ENCODE measurements at places on chromosomes 16 and 17.

DNA sequence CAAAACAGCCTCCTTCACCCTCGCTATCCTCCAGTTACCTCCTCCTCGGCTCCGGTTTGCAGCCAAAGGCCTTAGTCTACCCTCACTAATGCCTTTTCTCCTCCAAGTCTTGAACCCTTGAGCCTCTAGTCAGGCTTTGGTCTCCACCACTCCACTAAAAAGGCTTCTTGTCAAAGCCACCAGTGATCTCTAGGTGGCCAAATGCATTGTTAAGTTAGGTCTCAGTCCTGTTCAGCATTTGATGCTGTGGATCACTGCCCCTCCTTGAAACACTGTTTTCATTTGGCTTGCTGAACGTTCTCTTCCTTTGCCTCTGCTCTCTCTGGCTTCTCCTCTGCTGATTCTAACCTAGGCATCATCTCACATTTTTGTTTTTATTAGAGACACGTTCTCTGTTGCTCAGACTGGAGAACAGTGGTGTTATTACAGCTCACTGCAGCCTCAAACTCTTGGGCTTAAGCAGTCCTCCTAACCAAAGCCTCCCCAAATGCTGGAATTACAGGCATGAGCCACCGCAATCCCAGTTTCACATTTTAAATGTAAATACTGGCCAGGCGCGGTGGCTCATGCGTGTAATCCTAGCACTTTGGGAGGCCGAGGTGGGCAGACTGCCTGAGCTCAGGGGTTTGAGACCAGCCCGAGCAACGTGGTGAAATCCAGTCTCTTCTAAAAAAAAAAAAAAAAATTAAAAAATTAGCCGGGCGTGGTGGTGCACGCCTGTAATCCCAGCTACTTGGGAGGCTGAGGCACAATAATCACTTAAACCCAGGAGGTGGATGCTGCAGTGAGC, 1.1 kb downstream of the SGF29 start:
- no peak for DNase-seq

GRCh38 chr17:27453471-27453870, 2.8 kb upstream of the KSR1 start:
- no peak for DNase-seq

DNA sequence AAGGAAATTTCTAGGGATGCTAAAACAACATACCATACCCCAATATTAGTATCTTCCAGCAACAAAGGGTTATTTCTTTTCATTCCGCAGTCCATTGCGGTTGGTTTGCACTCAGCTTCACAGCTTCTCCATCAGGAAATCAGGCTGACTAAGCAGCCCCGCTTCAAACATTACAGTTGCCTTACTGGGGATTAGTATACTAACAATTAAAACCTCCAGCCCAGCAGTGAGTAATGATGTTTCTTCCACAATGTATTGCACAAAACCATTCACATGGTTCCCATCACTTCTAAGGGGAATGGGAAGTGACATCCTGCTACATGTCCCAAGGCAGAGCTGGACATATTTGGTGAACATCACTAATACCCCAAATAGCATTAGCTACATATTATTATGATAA, 1384.9 kb downstream of the CDH8 start:
- DNase-seq = no peak

DNA sequence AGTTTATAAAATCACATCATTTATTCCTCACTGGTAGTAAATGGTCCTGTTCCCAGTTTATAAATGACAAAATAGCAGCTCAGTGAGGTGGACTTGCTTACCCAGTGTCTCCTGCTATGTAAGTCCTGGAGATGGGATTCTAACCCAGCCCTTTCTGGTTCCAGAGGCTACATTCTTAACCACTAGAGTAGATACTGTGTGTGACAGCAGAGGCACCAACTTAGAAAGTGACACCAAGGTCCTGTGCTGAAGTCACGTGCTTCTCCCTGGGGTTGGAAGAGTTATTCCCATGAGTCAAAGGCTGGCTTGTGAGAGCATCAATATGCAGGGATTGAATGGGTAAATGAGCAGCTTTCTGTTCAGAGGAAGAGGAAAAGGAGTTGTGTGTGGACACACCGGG, 167.3 kb upstream of the IRX3 start:
- no peak for DNase-seq

DNA sequence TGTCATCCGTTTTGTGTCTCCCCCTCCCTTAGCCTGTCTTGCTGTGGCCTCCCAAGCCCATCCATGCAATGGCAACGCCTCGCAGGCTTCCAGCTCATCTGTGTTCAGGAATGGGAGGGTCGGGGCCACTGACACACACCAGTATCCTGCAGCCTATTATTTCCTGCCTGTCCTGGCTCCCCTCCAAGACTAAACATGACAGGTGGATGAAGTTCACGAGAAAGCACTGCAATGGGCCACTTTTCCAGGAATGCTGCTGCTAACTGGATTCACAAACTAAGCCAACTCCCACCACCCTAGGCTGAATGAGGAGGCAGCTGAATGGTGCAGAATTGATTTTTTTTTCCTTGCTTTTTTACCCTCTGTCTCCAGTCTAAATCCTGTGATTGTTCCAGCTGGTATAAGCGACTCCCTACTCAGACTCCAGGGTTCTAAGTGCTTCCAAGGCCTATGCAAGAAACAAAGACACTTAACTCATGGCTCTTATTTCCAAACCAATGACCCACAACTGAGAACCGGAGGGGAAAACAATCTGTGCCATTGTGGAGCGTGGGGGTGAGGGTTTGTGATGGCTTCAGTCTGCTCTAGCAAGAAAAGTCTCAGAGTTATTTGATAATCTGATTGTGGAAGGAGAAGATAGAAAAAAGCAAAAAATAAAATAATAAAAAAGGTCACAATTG, 23.3 kb downstream of the TMEM100 start:
- DNase-seq = no peak

Data from stimulated activated CD4-positive, alpha-beta T cell treated with anti-CD3 and anti-CD28 coated beads, Interleukin-2, amount 100 ng/mL, for 24 hours (primary cell).